ENCODE measurements at places on chromosomes 2 and 18.

DNA sequence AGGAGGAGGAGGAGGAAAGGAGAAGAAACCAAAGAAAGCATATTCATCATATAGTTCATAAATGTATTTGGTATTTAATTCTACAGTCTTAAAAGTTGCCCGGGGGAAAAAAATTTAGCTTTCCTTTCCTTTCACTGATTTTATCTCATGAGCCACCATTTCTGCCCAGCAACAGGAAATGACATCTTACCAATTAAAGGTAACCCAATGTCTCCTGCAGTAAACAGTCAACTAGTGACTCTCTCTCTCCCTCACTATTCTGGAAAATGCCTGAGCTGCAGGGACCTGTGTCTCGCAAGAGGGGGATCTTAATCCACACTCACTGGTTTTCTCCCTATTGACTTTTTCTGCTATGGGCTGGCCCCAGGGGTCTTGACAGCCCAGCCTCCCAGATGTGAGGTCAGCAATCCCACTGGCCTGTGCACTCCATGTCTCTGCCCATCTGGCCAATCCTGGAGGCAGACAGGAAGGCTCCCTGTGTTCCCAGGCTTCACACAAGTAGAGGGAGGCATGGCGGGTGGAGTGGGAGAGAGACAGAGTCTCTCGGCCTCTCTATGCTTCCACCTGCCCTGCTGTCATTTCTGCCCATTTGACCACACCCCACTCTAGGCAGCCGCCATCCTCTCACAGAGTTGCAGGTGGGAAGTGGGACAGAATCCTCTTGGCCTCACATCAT lies 85.4 kb upstream of the CABLES1 start:
- no peak for DNase-seq

- no peak for DNase-seq
Measured at GRCh38 chr2:49110571-49110970, 43.7 kb downstream of the FSHR start.

GRCh38 chr2:191582355-191582754 lies 95.6 kb upstream of the NABP1 start:
- DNase-seq: peak; percentile 81

DNA sequence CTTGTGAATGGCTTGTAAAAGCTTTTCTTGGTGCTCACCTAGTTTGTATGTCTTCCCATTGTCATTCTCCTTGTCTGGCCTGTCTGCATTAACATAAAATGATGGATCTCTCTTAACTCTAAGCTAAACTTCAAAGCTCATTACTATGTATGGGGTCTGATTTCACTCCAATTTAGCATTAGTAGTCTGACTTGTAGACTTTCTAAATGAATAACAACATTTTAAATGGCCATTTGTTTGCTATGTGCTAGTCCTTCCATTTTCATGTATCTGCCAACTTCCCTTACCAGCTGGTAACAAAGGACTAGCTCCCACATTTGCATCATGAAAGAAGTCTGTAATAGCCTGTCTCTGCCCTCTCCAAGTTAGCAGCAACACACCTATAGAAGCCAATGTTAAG lies 324.2 kb upstream of the RGPD4 start:
- DNase-seq: no peak

- no peak for DNase-seq
Measured at GRCh38 chr2:62099050-62099449, 96.9 kb upstream of the B3GNT2 start.

DNA sequence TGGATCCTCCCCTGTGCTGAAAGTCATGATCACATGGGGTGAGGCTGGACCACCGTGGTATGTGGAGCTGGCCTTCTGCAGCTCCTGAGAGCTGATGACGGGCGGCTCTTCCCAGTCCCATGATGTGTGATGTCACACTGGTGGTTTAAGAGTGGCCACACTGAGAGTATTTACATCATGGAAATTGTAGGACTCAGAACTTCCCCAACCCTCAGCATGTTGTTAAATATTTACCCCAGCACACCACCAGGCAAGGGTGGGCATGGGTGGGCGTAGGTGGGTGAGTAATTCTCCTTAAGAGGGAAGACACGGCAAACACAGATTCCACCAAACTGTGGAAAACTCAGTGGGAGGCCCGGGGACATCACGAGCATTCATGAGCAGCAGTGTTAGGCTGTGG lies 106.8 kb downstream of the ALPK2 start:
- DNase-seq: no peak

GRCh38 chr2:234564699-234565098 lies 67.8 kb upstream of the ARL4C start:
- no peak for DNase-seq

GRCh38 chr2:187312718-187313282 lies 135.3 kb downstream of the CALCRL start:
- DNase-seq: no peak

GRCh38 chr18:42274488-42275137 lies 319.6 kb downstream of the PIK3C3 start:
- no peak for DNase-seq

DNA sequence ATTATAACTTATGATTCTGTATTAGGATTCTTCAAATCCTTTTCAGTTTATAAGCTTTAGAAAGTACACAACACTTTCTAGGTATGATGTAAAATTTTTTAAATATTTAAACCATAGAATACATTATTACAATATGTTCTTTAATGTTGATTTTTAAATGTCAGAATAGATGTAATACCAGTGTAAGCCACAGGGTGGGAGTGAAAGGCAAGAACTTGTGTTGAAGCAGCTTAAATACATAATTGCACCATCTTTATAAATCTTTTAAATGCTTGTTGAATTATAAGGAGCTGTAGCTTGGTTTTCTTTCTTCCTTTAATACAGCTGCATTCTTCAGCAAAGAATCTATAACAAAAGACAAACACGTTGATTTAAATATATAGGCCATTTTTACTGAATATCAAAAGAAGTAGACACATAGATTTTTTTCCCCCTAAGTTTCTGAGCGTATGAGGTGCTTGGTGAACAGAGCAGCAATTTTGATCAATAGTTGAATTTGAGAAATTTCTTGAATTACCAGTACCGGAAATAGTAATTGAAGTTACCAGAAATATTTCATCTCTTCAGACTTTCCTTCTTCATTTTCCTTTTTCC lies 63.0 kb downstream of the TANK start:
- DNase-seq: no peak

DNA sequence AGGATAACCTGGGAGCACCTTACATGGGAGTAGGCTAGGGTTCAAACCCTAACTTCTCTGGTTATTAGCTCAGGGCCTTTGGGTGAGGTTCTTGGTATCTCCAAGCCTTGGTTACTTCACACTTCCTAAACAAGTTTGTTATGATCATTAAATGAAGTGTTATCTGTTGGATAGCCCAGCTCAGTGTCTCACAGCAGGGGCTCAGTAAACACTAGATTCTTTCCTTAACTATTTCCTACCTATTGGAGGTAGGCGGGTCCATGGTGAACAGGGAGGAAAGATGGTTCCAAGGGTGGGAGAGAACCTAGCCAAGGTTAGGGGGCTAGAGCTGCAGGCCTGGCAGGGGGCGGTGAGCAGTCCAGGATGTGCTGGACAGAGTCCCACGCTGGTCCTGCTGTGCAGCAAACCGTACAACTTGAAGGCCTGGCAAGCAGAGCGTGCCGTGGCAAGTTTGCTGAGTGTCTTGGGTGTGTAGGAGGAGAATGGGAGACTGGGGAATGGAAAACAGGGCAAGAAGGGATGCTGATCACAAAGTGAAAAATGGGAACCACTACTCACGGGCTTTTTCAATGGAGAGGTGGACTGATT lies 259.1 kb downstream of the PRKCE start:
- DNase-seq: no peak

DNA sequence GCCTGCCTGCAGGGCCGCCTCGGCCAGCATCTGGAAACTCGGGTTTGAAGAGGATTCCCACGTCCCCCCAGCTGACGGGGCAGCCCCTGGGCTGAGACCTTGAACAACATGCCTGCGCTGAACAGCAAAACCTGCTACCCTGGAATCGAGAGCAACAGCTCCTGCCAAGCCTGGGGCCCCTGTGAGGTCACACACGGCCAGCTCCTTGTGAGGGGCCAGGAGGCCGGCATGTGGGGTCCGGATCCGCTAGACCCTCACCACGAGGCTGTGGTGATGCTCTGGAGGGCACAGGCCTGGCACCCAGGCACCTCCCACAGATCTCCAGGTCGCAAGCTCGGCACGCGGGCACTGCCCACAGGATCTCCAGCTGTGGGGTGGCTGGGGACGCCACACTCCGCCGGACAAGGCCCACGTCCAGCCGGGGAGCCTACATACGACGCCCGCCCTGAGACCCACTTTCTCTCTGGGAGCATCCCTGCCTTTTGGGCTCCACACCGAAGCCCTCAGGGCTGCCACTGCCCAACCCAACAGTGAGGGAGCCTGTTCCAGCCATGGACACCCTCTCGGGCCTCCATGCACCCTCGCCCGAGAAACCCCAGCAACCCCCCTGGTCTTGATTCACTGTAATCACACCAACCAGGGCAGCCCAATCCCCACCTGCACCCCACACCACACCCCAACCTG lies 34.1 kb downstream of the SLC66A2 start:
- DNase-seq: no peak

DNA sequence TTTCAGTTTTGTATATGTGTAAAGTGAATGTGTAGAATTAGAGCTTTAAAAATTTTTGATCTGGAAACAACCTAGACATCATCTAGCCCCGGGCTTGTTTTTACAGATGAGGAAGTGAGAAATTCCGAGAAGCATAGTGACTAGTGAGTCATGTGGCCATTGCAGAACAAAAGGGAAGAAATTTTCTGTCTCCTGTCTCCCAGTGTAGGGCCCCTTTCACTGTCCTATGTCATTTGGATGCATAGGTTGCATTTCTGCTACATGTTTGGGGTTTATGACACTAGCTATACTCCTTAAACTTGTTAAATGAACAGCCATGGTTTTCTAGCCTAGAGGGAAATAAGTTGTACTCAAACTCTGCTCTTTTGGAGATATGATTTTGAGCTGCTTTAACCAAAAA lies 84.6 kb downstream of the PLCL1 start:
- no peak for DNase-seq

- DNase-seq: no peak
Measured at GRCh38 chr18:70165936-70166335, 39.6 kb downstream of the RTTN start.

- DNase-seq: no peak
Measured at GRCh38 chr2:172094294-172095145, 8.2 kb downstream of the DLX2 start.

DNA sequence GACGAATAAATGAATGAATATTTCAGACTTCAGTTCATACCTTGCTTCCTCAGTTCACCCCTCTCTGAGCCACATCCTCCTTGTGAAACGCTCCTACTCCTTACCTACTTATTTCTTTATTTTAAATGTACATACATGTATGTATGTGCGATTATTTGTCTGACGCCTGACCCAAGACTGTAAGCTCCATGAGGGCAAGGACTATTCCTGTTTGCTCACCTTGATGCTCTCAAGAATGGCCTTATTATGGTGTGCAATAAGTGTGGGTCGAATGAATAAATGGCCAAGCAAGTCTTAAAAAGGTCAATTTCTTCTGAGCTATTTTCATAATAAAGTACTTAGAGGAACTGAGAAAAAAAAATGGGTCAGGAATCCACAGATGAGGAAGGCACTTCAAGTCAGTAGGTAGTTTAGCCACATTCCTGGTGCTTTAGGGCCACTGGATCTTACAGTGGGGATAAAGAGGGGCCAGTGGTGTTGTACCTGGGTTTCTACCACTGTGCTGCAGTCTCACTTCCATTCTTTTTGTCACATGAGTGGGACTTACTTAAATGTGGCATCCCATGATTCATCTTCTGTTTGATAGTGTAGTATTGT lies 74.7 kb downstream of the SDC1 start:
- DNase-seq: no peak

GRCh38 chr18:57150081-57150480 lies 3.2 kb downstream of the BOD1L2 start:
- no peak for DNase-seq

DNA sequence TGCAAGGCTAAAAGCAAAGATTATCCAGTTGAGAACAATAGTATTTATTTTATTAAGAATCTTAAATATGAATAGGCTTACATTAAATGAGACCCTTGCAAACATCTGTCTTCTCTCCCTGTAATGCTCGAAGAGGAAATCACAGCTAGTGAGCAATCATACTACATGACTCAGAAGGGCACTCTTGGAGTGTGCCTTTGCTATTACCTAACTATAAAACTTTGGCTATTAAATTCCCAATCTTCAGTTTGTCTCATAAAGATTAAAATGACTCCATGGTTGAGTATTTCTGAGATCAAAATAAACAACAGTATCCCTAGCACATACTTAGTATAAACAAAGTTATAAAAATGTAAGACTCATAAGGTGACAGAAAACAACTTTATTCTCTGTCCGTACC lies 296.9 kb downstream of the KCNJ3 start:
- DNase-seq: no peak

- DNase-seq: no peak
Measured at GRCh38 chr2:171410101-171410500, 23.7 kb downstream of the METTL8 start.

- DNase-seq: no peak
Measured at GRCh38 chr2:12762976-12763375, 46.2 kb downstream of the TRIB2 start.

- DNase-seq: no peak
Measured at GRCh38 chr2:201913201-201913600, 106.9 kb downstream of the CDK15 start.

DNA sequence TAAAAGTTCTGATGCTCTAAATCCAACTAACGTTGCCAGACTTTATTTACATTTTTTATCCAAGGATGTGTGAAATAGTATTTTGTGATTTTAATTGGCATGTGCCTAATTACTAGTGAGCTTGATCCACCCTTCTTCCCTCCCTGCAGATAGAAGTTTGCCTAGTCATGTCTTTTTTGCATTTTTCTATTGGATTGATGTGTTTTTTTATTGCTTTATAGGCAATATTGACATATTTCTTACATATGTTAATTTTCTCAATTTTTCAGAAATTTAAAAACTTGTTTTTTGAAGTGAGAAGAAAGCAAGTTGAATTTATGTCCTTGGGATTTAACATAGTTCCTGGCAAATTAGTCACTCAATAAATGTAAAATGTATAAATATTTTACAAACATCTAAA lies 56.4 kb downstream of the EML4 start:
- no peak for DNase-seq

DNA sequence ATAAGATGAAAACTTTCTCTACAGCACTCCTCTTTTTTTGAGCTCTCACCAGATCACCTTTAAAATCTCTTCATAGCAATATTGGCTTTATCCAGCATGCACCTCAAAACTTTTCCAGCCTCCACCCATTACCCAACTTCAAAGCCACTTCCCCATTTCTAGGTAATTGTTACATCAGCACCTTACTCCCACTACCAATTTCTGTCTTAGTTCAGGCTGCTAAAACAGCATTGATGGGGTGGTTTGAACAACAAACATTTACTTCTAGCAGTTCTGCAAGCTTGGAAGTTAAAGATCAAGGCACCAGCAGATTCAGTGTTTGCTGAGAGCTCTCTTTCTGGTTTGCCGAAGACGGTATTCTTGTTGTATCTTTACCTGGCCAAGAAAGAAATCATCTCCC lies 114.0 kb upstream of the SLC39A10 start:
- no peak for DNase-seq

DNA sequence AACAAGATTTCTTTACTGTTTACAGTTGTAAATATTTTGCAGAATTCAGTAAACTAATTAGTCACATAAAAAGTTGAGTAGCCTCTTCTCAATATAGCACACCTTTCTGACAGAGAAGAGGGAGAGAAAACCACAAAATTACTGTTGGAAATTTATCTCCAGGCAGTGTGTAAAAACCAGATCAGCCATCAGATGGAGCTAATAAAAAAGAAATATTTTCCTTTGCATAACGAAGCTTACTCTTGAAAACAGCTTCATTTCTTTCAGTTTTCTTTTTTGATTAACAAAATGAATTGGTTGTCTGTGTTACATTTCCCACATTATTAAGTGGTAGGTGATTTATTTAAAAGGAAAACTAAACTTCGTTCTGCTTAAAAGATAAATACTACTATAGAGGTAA lies 259.3 kb upstream of the KCNJ3 start:
- DNase-seq: no peak

- DNase-seq: no peak
Measured at GRCh38 chr2:105327690-105328089, 1.8 kb downstream of the TGFBRAP1 start.
